ENCODE measurements at places on chromosomes 6 and 20.

DNA sequence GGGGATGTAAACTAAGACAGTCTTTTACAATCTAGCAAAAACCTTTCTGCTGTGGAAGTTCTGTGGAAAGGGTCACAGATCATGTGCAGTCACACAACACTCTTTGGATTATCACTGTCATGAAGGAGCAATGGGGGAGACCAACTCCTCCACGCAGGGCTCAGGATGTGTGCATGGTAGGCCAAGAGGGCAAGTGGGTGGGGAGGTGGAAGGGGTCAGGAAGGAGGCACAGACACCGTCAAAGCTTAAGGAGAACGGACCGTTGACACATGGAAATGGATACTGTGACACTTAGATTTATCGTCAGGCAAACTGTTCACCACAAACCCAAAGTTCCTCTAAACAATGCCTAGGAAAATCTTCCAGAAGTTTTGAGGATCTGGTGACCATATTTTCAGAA, 215.8 kb downstream of the PAX1 start:
- no peak for DNase-seq

- no peak for DNase-seq
These were observed at the start of gene AKAP12 for GRCh38 chr6:151239603-151240035. Gene AKAP12, plus strand, starts transcription at chr6:151239967. Its CDS starts 596 bp downstream, at chr6:151240563.

GRCh38 chr6:66126358-66126757, 419.3 kb upstream of the EYS start:
- no peak for DNase-seq

DNA sequence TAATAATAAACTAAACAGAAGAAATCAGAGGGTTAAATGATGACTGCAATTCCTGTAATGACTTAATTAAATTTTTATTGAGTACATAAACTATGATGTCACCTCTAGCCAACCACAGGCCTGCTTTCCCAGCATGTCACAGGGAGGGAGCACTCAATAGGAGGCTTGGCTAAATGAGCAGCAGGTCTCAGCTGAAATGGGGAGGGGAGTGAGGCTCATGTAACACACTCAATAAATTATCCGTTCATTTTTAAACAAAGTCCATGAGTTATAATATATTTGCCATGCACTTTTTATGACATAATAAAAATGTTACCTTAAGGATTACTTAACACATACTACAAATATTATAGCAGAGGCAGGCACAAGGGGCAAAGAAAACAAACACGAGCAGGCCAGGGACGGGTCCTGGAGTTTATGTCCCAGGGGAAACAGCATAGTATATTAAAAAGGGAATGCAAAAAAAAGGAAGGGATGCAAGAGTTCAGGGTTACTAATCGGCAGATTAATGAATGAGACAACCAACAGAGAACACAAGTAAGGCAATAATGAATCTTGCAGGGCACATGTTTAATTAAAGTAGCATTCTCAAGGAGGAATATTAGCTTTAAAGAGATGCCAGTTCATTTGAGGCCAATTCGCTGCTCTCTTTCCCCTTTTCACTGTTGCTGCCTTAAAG, 27.1 kb upstream of the FAM83C start:
- no peak for DNase-seq

DNA sequence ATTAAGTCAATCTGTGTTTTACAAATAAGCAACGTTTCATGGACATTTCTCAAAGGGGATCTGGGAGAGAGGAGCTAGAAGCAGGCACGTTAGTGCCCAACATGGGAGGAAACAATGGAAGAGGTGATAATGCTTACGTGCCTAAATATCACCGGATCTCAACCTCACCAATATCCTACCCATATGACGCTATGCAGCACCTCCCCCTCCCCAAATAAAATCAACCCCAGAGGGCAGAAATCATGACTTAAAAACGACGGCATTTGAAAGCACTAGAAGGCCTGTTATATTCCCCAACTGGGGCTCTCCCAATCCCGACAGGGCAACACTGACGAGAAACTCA, 425 bp downstream of the HBS1L start:
- DNase-seq: no peak

Data from NCI-H2171 (cell line).